ENCODE measurements at places on chromosomes 6 and 20. TPM values are rescaled to one million over a fixed set of nuclear protein-coding genes. Genes with fewer than 3 reads are reported as not detected.

DNA sequence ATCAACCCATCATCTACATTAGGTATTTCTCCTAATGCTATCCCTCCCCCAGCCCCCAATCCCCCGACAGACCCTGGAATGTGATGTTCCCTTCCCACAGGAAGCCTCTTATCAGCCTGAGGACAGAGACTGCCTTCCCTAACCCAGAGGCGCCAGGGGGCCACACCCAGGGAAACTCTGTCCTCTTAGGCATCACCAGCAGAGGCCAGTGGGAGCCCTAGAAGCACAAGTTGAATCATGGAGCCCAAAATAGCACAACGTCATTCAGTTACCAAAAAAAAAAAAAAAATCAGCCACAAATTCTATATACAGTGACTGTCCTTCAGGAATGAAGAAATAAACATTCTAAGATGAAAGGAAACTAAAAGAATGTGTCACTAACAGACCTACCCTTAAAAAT is 625.7 kb downstream of the TFAP2A start:
- peak; percentile 81 for DNase-seq

DNA sequence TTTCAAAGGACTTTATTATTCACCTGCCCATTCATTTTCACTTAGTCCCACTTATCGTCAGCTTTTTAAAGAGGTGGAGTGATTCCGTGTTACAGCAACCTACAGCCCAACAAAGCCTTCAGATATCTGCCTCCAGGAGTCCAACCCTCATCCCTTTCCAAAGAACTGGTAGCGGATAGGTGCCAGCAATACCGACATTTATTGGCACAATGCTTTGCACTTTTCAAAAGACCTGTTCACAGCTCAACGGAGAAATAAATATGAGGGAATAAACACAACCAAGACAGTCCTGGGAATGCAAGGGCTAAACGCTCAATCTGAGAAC is 819 bp upstream of the MTRF1L start:
- no peak for DNase-seq

DNA sequence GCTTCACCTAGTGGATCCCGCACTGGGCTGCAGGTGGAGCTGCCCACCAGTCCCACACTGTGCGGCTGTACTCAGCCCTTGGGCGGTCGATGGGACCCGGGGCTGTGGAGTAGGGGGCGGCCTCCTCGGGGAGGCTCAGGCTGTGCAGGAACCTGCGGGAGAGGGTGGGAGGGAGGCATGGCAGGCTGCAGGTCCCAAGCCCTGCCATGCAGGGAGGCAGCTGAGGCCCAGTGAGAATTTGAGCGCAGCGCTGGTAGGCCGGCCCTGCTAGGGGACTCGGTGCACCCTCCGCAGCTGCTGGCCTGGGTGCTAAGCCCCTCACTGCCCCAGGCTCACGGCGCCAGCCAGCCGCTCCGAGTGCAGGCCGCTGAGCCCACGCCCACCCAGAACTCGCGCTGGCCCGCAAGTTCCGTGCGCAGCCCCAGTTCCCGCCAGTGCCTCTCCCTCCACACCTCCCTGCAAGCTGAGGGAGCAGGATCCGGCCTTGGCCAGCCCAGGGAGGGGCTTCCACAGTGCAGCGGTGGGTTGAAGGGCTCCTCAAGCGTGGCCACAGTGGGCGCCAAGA is 1407.6 kb downstream of the EPHA7 start:
- no peak for DNase-seq

GRCh38 chr6:126040394-126040793 is 54.1 kb downstream of the TRMT11 start:
- DNase-seq: no peak

- DNase-seq: no peak
Measured at GRCh38 chr6:134458857-134459657, 141.1 kb upstream of the SGK1 start.

Gene RUNX2
- 2.6 TPM for total RNA-seq
